ENCODE measurements at places on chromosomes 2 and 18.

DNA sequence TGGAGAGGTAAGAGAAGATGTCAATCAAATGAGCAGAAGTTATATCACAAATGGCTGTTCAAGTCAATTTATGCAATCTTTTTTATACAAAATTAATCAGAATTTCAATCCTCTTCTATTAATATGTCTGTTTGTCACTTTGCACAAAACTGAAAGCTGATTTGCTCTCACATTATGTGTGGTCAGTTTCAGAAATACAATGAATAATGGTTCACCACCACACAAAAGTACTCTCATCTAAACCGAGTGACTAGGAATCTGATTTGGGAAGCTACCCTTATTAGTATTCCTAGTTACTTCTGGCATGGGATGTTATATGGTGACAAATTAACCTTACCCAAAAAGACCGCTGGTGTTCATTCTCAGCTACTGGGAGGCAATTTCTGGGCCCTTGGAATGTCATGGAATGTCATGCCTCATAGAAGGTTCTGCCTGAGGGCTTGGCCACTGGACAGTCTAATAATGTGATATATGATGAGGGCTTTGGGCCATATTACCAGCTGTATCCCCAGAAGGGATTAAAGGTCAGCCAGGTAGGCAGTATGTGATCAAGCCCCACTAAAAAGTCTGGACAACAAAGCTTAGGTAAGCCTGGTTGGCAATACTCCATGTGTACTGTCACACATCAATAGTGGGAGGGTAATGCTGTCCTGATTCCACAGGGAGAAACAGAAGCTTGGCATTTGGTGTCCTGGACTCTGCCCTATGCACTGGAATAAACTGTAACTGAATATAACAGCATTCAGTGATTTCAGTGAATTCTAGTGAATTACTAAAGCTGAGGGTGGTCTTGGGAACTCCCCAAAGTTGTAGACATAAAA is 113.2 kb downstream of the PIGN start:
- DNase-seq: no peak

GRCh38 chr2:234500394-234501006 is 3.6 kb upstream of the ARL4C start:
- DNase-seq: peak; percentile 11

DNA sequence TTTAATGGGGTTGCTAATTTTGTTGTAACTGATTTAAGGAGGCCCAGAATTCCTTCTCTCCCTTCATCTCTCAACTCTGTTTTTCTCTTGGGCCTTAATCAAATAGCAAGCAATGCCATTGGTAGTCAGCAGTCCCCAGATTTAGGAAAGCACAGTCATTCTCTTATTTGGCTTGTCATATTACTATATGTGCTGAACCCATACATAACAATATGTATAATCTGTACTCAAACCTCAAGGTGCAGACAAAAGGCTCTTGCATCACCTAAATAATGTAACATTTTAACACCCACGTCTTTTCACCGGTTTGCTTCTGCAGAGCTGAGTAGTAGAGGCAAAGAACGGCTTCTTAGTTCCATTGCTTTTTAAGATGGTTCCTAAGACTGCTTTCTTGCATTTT is 33.4 kb downstream of the METTL8 start:
- DNase-seq: no peak

DNA sequence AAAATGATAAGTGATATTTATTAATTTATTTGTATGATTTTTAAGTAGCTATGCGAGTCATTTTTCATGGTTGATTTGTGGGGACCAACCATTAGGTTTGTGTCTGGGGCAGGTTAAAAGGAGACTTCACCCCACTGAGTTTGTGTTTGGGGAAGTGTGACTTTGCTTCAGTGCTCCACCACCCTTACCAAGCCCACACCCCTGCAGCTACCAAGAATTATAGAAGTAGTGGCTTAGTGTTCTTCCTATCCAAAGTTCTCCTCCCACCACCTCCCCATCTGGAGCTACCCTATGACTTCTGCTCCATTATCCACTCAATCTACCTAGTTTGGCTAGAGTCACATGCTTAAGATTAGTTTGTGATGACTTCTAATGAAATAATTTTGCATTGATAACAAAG is 182.1 kb upstream of the ZEB2 start:
- DNase-seq: no peak

DNA sequence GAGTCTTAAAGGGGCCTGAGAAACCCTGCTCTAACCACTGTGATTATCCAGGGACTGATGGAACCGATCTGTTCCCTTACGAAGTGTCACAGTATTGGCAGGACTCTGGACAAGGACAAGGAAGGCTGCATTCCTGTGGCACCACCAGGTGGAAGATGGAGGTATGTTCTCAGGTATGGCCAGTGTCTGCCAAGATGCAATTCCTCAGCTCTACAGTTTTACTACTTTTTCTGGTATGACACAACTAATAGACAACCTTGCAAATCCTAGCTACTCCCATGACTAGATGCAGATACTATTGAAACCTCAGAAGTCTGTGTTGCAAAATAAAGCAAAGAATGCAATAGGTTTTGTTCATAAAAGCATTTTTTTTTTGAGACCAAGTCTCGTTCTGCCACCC is 14.6 kb downstream of the RAB31 start:
- DNase-seq: peak; percentile 67

DNA sequence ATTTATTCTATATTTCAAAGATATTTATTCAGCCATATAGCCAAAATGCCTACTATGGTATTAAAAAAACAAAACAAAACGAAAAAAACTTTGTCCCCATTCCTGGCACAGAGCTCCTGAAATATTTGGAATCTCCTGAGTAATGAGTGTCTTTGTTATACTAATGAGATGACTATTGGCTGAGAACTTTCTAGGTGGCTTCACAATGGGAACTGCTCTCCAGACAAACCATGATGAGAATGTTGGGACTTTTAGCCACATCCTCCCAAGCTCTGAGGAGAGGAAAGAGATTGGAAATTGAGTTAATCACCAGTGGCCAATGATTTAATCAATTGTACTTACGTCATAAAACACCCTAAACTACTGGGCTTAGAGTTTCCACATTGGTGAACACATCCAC is 631.8 kb upstream of the SETBP1 start:
- DNase-seq: no peak

GRCh38 chr2:176122683-176123410 is at the start of gene HOXD9:
Gene HOXD9, plus strand, starts transcription at chr2:176122719. Its CDS starts 50 bp downstream, at chr2:176122769.
- DNase-seq: no peak
